HTR-8/SVneo (cell line): ENCODE measurements at places on chromosomes 4 and X.
A peak's percentile ranks its signal among the peaks of the same experiment; 100 is the strongest.

- peak; percentile 45 for DNase-seq
These were observed 30.2 kb downstream of the RBBP7 start for GRCh38 chrX:16839852-16840460.

DNA sequence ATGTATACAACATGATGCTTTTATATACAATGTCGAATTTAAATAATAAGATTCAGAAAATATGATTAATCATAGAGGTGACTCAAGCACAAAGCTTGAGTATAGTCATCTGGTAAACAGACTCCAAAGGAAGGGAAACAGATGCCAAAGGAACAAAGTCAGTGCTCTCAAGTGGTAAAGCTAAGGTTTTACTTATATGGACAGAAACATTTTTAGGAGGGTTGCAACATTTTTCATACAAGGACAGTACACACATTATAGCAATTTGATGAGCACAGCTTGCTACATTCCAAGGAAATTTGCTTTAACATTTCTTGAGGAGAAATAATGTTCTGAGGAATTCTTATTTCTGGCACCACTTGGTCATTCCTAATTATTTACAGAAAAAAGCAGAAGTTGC is 333.4 kb upstream of the AADAT start:
- DNase-seq: peak; percentile 19

GRCh38 chr4:36322921-36323354 is 41.5 kb downstream of the DTHD1 start:
- no peak for DNase-seq

DNA sequence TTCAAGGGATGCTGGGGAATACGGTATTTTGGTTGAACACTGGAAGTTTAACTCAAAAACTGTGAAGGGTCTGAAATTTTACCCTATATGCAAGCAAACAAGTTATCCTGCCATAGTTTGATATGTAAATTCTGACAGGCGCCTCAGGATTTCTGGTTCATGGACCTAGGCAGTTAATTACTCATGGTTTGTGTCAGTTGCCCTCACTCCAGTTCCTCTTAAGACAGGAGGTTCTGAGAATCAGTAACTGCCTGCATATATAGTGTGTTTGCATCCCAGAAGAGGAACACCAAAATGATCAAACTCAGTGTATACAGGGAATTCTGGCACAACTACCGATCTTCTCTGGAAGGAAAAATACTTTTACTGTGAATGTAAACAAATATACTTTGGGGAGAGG is 360.4 kb upstream of the NWD2 start:
- no peak for DNase-seq

DNA sequence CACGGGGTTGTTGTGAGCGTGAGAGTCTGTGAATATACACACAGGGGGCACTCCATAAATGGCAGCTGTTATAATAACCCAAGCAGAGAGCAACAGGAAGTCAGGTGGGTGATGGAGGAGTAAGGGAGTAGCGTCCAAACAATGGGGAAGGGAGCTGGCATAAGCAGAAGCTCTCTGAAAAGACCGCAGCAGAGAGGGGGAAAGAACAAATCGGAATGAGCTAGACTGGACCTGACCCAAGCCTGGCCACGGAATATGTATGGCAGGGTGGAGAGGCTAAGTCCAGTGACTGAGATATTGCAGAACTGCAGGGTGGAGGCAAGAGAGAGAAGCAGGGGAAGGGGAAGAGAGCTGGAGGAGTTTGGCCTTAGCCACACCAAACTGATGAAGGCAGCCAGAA is 6.5 kb upstream of the GJB1 start:
- no peak for DNase-seq

- DNase-seq: no peak
These were observed at the start of gene PPBP for GRCh38 chr4:73988061-73988460. PPBP (minus strand) TSS chr4:73988190; CDS start chr4:73988103, 87 bp downstream.

GRCh38 chrX:149513825-149514428 is 8.8 kb upstream of the IDS start:
- no peak for DNase-seq

GRCh38 chr4:73853246-73853704 is at the start of gene PF4V1:
PF4V1 (plus strand) TSS chr4:73853296; CDS start chr4:73853363, 67 bp downstream.
- no peak for DNase-seq

GRCh38 chrX:99266255-99266654 is 1143.8 kb downstream of the PCDH19 start:
- DNase-seq: no peak

DNA sequence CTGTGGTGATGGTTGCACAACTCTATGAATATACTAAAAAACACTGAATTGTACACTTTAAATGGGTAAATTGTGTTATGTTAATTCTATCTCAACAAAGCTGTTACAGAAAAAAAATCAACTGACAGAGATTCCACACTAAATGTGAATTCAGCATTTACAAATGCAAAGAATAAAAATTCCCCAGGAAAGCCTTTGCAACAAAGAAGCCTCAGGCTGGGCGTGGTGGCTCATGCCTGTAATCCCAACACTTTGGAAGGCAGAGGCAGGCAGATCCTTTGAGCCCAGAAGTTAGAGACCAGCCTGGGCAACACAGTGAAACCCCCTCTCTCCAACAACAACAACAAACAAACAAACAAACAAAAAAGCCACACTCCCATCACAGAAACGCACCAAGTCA is 8.9 kb downstream of the BCLAF3 start:
- DNase-seq: no peak

- no peak for DNase-seq
These were observed 624.3 kb upstream of the TENM3 start for GRCh38 chr4:181618896-181619295.

- DNase-seq: no peak
These were observed 29.7 kb upstream of the DIPK2B start for GRCh38 chrX:45230410-45230809.

- DNase-seq: no peak
These were observed 38.0 kb downstream of the KIT start for GRCh38 chr4:54695788-54696187.

DNA sequence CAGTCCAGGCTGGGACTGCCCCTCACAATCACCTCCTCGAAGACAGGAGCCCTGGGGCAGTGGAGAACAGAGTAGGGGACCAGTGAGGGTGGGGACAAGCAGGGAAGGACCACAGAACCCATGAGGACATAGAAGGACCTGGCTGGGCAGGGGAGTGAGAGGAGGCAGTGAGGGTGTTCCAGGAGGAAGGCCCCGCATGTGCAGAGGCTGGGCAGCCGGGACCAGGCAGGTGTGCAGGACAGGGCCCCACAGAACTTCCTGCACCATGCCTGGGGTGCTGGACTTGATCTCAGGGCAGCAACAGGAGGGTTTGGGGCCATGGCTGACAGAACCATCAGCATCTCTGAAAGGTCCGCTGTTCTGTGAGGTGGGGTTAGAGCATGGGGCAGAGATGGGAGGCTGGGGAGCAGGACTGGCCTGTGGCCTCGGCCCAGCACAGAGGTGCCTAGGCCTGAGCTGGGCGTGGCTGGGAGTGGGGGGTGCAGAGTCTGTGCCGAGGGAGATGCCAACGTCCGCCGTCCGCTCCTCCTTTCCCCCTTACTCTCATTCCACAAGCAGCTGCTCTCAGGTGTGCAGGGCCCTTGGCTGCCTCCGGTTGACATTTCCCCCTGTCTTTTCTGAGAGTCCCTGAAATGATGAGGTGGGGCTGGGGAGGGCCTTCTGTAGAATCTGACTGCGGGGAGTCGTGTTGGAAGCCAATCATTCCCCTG is 40.8 kb downstream of the EVC start:
- no peak for DNase-seq

DNA sequence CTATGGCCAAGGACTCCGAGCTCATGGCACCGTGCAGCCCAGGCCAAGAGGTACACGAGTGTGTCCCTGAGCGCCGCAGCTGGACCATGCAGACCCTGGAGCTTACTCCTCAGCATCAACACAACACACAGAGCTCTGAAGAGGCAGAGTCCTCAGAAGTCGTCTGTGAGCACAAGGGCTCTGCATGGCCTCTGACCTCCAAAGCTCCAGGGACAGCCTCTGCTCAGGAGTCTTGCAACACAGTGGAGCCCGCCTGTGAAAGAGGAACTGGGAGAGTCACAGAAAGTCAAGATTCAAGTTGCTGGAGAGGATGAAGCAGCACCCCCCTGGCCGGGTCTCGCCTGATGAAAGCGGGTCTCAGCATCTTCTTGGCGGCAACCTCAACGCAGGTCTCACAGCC is 2.9 kb downstream of the LRPAP1 start:
- DNase-seq: no peak

DNA sequence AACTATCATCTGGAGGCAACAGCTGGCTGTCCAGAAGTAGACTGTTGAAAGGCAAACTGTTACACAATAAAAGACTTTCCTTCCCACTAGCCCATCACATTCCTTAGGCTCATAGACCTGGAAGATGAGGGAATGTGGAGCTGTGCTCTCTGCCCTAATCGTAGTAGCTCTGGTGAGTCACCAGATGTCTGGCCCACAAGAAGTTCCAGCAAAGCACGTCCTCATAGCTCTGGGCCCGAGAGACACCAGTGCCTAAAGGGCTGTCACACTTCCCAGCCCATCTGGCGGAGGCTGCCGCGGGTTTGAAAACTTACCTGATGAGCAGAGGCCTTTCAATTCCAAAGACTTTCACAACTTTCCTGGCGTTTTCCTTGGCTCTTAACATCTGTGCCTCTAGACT is 81.7 kb upstream of the STOX2 start:
- peak; percentile 63 for DNase-seq

GRCh38 chr4:85092943-85093342 is 126.5 kb upstream of the WDFY3 start:
- DNase-seq: no peak

GRCh38 chrX:47960406-47960805 is 43.4 kb downstream of the ZNF182 start:
- DNase-seq: no peak

DNA sequence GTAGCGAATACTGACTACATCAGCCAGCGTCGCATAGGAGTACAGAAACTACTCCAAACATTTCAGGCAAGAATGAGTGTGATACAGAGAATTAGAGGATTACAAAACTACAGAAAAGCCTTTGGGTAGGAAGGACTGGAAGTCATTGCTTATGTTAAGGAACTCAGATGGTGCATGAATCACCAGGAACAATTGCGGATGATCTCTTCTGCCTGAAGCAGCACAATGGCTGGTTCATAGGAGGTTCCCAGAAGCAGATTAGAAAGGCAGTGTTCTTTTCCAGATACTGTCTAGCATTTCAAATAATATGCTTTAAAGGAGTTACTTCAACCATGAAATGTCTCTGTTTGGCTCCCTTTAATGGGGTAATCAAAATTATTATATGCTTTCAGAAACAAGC is 42.5 kb upstream of the MAP9 start:
- DNase-seq: no peak

DNA sequence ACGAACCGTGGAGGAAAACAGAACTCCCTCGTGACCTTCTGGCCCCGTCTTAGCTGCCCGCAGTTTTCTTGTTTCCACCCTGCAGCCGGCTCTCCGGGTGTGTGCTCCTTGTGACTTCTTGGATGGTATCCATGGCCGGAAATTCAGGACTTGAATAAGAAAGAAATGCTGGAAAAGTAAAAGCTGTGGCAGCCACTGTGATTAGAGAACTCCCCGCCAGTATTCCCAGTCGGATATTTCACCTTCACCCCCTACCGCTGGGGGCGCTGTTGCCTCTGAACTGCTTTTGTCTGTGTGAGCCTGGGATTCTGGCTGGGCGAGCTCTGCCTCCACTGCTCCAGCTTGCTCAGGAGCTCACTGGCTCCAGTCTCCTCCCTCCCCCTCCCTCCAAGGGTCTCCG is 41.5 kb upstream of the CYP4V2 start:
- DNase-seq: no peak

DNA sequence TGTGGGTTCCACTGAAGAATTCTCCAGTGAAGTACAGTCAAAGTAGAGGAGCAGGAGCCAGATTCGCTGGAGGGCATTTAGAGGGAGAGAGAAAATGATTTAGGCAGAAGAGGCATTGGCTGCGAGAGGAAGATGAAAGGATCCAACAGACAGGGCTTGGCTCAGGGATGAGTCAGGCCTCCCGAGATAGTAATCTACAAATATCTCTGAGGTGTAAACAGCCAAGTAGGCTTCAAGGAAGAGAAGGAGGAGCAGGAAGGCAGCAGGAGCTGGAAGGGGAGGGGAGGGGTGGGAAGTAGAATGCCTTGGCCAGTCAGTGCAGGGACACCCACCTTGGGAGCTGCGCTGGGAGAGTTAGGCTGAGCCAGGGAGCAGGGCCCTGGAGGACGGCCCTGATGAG is 55.5 kb downstream of the PJA1 start:
- DNase-seq: peak; percentile 45

DNA sequence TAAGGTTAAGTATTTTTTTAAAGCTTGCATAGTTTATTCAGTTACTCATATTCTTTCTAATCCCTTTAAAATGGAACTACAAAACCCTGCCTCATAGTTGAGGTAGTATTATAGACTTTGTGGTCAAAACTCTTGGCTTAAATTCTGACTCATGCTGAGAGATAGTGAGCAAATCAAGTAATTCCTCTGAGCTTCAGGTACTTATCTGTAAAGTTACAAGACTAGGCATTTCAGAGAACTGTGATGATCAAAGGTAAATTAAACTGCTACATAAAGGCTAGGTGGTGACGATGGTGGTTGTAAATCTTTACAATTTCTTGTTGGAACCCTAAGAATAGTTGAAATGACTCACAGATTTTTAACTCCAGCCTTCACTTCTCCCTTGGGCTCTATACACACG is 3.2 kb upstream of the CLOCK start:
- DNase-seq: no peak

- no peak for DNase-seq
These were observed 63.5 kb upstream of the PJA1 start for GRCh38 chrX:69228732-69229131.

- no peak for DNase-seq
These were observed 348.6 kb downstream of the TRAM1L1 start for GRCh38 chr4:116736756-116737155.

GRCh38 chr4:100294356-100294755 is 104.1 kb upstream of the DDIT4L start:
- DNase-seq: no peak

GRCh38 chrX:111129921-111130320 is 33.9 kb downstream of the PAK3 start:
- DNase-seq: no peak

DNA sequence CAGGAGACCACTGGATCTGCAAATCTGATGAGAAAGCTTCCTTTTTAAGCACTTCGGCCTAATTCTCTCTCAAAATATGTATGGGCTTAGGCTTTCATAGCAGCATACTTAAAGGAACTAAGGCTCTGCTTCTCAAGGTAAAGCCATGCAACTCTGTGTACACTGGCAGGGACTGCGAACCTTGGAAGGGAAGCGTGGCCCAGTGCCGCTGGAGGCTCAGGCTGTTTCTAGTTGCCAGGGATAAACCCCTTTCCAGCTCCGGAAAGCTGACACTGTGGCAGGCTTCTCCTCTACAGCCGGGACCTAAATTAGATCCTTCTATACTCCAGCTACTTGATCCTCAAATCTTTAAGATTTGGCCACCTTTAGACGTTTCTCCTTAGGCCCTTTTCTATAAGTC is 1091.3 kb upstream of the TENM3 start:
- no peak for DNase-seq

DNA sequence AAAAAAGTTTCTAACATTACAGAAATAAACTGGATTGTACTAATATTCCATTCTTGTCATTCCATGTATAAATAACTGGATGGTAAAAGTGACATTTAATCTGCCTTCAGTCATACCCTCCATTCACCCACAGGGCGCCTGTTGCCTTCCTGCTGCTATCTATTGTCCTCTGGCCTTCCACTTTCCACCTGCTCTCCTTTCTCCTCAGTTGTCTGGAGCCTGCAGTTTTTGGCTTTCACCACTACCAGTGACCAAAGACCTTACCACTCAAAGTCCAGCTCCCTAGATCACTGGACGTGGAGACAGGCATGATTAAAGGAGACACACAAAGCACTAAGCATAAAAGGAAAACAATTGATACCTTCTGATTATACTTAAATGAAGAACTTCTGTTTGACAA is 46.2 kb upstream of the NHS start:
- DNase-seq: no peak

GRCh38 chr4:48688953-48689352 is 91.1 kb downstream of the FRYL start:
- no peak for DNase-seq
